ENCODE measurements at places on chromosomes 12 and 14. TPM values are rescaled to one million over a fixed set of nuclear protein-coding genes. Genes with fewer than 3 reads are reported as not detected.

The OTX2 gene
- total RNA-seq: not detected

The TMPRSS12 gene
- not detected for total RNA-seq

The GPR132 gene
- total RNA-seq: 1.7 TPM

The OTOGL gene
- total RNA-seq: not detected

The NUBPL gene
- total RNA-seq: 12.5 TPM
